ENCODE measurements at places on chromosomes 7 and 10.

DNA sequence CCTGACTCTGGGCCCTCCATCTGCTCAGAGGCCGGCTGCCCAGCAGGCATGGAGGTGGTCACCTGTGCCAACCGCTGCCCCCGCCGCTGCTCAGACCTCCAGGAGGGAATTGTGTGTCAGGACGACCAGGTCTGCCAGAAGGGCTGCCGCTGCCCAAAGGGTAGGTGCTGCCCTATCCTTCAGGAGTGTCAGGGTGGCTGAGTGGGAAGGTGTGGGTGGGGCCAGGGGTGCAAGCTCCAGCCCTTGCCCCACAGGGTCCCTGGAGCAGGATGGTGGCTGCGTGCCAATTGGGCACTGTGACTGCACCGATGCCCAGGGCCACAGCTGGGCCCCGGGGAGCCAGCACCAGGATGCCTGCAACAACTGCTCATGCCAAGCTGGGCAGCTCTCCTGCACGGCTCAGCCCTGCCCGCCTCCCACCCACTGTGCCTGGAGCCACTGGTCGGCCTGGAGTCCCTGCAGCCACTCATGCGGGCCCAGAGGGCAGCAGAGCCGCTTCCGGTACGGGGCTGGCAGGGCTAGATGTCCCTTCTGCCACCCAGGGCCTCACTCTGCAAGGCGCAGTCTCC, 17.5 kb upstream of the ZNF862 start:
- no peak for DNase-seq

DNA sequence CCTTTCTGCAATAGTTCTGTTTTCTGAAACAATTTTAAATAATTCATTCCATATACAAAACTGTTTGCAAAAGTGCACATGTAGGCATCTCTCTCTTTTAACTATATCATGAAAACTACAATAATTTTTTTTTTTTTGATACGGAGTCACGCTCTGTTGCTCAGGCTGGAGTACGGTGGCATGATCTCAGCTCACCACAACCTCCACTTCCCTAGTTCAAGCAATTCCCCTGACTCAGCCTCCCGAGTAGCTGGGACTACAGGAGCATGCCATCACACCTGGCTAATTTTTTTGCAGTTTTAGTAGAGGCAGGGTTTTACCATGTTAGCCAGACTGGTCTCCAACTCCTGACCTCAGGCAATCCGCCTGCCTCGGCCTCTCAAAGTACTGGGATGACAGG, 44.0 kb upstream of the SEMA3A start:
- DNase-seq: no peak

- DNase-seq: no peak
These were observed 425.6 kb downstream of the PAXIP1 start for GRCh38 chr7:154577141-154577873.

GRCh38 chr7:94655126-94655847, 646 bp downstream of the SGCE start:
- no peak for DNase-seq

DNA sequence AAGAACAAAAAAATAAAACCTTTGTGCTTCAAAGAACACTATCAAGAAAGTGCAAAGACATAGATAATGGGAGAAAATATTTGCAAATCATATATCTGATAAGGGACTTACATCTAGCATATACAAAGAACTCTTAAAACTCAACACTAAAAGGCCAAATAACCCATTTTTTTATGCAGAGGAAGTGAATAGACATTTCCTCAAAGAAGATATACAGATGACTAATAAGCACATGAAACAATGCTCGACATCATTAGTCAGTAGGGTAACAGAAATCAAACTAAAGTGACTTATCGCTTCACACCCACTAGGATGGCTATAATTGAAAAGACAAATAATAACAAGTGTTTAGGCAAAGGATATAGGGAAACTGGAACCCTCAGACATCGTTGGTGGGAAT, 78.0 kb downstream of the MALSU1 start:
- DNase-seq: no peak

GRCh38 chr10:12165999-12166775, 29.5 kb downstream of the NUDT5 start:
- no peak for DNase-seq

GRCh38 chr7:150988230-150989226, 2.3 kb upstream of the NOS3 start:
- no peak for DNase-seq

DNA sequence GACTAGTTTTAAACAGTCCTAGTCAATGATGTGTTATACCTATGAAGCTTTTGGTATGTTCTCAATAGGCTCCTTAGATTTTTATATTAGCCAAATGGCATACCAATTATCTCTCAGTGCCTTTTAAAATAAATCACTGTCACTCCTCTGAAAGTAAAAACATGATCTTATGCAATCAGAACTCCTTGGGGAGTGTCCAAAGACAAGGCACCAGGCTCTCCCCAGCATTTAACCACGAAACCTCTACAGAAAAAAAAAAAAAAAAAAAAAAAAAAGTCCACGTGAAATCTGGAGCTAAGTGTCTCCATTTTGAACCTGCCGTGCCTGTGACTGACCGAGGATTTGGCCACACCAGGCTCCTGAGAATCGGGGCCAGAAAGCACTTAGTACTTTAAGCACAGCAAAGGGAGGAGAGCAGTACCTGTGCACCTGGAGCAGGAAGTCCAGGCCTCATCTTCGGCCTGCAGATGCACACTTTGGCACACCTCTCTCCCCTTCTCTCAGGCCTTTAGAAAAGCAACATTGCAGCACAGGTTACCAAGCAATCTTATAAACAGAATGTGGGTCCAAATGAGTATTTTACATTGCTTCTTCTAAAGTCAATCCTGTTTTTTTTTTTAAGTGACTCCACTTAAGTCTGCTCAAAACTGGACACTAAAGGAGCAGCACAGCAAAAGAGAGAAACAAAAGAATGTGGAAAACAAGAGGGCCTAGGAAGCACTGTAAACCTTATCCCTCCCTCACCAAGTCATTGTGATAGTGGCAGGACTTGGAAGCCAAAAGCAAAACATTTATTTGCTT, 1.5 kb downstream of the FAM13C start:
- DNase-seq: no peak

DNA sequence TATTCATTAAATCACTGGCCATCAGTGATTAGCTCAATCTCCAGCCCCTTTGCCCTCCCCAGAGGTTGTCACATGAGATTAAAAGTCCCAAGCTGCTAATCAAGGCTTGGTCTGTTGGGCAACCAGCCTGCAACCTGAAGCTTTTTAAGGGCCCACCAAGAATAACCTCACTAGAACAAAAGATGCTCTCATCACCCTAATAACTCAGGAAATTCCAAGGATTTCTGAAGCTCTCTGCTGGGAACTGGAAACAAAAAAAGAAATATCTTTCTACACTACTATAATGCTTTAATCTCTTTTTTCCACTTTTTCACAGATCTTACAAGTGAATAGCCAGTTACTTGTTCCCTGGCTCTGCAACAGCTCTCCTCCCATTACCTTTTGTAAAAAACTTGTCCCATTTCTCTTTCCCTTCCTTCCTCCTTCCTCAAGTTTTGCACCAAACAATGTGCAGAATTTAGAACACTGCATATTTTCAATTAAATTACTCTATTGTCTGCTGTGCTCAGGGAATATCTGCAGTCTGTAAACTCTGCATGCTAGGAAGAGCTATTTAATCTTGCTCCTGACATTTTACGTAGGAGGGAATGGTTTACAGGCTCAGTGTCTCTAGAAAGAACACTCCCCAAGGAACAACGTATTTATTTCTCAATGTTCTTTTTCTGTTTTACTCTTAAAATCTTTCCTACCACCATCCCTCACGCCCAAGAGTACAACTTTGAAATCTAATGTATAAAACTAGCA, 169.1 kb downstream of the IMMP2L start:
- no peak for DNase-seq

GRCh38 chr10:94879214-94879613, 59.2 kb upstream of the CYP2C9 start:
- no peak for DNase-seq

GRCh38 chr10:128657548-128657947, 531.3 kb upstream of the MKI67 start:
- DNase-seq: no peak

DNA sequence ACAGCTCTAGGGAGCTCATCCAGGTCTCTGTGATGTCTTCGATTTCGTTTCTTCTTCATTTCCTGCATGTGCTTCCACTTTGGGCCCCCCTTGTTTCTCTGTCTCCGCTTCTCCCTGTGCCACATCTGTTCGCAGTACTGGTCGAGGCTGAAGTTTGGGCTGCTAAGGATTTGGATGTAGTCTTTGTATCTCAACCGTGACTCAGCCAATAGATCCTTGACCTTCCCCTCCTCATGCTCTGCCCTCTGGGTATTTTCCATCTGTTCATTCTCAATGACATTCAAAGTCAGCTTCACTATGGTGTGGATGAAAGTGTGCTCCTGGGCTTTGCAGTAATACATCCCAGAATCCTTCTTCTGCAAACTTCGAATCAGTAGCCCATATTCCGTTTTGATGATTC, 187.4 kb downstream of the SEMA3D start:
- DNase-seq: no peak

- DNase-seq: no peak
These were observed at the start of gene TLX1 for GRCh38 chr10:101130984-101131961. TSS of gene TLX1 (plus strand) at chr10:101131300. CDS start at chr10:101131542, 242 bp downstream.

GRCh38 chr7:154296443-154296842, 244.2 kb downstream of the DPP6 start:
- no peak for DNase-seq

DNA sequence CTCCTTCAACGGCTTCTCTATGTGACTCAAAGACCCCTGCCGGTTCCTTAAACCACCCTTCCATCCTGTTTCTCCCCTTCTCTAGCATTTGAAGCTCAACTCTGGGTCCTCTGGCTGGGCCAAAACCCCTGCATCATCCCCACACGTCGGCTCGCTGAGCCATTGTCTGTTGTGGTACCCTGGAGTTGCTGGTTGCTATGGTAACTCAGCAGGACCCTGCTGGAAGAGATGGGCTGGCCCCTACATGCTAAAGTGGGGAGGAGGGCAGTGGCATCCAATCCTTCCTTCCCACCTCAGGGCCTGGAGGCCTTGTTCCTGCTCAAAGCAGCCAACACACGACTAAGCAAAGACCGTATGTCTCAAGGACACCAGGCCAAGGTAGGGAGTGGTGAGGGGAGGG, 452.5 kb downstream of the PLXNA4 start:
- no peak for DNase-seq

GRCh38 chr7:23970193-23970592, 260.2 kb downstream of the STK31 start:
- no peak for DNase-seq

- DNase-seq: no peak
These were observed 101.8 kb downstream of the MKI67 start for GRCh38 chr10:128024426-128024825.

DNA sequence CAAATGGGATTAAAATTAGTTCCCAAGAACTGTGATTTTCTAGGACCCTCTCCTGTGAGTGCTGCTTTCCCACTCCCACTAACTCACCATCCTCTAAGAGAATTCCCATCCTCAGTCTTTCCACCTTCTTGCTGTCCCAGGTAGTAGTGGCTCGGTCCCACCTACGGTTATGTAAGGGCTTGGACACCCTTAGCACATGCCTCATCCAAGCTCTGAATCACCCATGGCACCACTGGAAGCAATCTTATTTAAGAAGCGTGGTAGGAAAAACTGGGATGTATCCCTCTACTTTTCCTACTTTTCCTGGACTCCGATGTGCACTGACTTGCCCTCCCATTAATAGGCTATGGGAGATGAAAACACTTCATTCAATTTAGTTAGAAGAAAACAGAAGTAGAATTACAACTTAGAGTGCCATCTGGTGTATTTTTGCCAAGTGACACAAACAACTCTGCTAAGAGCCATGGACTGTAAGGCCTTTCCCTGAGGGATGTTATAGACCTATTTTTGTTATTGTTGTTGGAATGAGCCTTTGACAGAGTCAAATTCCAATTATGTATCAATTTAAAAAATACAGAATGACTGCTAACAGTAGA, 13.7 kb upstream of the ANKRD22 start:
- DNase-seq: no peak

- DNase-seq: no peak
These were observed 284.8 kb downstream of the C7orf25 start for GRCh38 chr7:42627101-42627500.

GRCh38 chr7:27602766-27603165, 59.9 kb downstream of the HIBADH start:
- DNase-seq: no peak

DNA sequence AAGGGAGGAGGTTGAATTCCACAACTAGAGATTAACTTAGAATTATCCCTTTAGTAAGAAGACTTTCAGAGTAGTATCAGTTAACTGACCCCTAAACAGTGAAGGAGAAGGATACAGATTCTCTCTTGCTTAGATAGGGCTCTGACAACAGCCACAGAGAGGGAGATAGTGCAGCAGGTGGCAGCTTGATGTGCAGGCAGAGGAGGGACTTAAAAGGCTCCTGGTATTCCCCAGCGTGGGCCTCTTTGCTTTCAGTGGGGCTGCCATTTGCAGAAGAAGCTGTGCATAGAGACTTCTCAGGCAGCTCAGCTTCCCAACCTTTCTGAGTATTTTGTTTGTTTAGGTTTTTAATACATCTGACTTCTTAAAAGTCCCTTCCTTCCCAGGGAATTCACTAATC, 16.0 kb downstream of the FZD1 start:
- DNase-seq: no peak

DNA sequence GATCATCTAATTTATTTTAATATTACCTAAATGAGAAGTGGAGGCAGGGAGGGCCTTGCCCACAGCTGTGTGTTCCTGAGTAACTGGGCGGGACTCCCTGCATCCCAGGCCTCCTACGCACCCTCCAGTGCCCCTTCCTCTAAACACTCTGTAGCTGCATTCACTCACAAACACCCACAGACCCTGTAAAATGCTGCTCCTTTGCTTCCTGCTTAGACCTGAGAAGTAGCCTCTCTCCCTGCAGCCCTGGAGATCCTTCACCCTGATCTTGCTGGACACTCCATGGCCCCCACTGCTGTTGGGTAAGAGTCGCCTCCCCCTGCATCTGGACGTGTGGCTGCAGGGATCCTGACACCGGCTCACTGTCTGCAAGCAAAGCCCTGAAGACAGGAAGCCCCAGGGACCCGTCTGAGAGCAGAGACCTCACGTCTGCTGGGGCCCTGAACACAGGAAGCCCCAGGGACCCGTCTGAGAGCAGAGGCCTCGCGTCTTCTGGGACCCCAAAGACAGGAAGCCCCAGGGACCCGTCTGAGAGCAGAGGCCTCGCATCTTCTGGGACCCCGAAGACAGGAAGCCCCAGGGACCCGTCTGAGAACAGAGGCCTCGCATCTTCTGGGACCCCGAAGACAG, 589.8 kb downstream of the DNAJB6 start:
- no peak for DNase-seq

- no peak for DNase-seq
These were observed 24.6 kb downstream of the GRM3 start for GRCh38 chr7:86668315-86668714.

GRCh38 chr10:58734116-58734515, 221.4 kb downstream of the BICC1 start:
- DNase-seq: no peak

- DNase-seq: no peak
These were observed 541.3 kb downstream of the LRMDA start for GRCh38 chr10:75972491-75973276.

DNA sequence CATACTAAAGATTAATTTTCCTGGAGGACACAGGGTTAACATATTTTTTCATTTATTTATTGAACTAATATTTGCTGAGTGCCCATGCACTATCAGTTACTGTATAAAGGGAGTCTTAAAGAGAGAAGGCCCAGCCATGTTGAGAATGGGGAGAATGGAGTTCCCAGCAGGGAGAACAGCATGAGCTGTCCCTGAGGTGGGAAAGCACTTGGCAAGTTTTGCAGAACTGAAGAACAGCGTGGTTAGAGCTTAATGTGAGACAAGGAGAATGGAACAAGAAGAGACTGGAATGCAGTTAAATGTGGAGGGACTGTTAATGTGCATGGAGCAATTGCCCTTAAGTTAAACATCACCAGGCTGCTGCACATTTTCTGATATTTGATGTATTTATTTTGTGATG, 435.4 kb downstream of the SUGCT start:
- DNase-seq: no peak
